ENCODE measurements at places on chromosomes 7 and 10.

DNA sequence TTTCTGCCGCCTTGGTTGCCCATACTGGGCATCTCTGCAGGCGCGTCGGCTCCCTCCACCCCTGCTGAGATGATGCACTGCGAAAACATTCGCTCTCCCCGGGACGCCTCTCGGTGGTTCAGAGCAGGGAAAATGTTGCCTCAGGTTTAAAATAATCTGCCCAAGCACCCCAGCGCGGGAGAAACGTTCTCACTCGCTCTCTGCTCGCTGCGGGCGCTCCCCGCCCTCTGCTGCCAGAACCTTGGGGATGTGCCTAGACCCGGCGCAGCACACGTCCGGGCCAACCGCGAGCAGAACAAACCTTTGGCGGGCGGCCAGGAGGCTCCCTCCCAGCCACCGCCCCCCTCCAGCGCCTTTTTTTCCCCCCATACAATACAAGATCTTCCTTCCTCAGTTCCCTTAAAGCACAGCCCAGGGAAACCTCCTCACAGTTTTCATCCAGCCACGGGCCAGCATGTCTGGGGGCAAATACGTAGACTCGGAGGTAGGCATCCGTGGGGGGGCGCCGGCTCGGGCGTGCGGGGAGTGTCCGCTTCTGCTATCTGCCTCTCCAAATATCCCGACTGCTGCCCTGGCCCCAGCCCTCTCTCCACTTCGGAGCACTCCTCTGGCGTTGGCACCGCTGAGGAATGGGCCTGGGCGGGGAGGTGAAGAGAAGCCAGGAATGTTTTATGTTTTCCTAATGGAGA is at the start of gene CAV1:
Gene CAV1 (plus strand): TSS at position 428 of the 689 bp plus-strand sequence. CDS start 27 bp downstream, at position 455.
- peak; percentile 89 for DNase-seq

DNA sequence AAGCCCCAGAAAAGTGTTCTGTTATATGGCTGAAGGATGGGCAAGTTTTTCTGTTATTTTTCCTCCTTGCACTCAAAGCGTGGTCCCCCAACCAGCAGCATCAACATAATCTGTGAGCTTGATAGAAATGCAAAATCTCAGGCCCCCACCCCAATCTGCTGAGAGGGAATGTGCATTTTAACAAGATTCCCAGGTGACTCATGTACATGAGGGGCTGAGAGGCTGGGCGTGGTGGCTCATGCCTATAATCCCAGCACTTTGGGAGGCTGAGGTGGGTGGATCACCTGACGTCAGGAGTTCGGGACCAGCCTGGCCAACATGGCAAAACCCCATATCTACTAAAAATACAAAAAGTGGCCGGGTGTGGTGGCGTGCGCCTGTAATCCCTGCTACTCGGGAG is 326.8 kb upstream of the PODXL start:
- DNase-seq = peak; percentile 48

GRCh38 chr7:95840953-95841950 is 68.9 kb downstream of the DYNC1I1 start:
- DNase-seq = no peak

DNA sequence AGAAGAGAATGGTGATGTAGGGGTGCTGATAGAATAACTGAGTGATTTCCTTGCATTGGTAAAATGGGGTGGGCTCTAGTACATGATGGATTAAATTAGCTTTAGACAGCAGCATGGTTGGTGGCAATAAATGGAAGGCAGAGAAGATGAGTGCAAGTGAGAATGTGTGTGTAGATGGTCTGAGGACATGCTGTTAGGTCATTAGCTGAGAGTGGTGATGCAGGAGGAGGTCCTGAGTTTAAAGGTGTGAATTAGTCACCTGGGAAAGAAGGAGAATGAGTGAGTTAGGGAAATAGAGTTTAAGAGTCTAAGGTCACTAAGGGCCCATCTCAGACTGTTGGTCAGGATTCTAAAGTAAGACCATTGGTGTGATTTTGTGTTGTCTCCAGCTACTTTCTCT is 17.9 kb upstream of the SEC61A2 start:
- no peak for DNase-seq
